ENCODE measurements at places on chromosomes 13 and 19.
A peak's percentile ranks its signal among the peaks of the same experiment; 100 is the strongest.

GRCh38 chr13:42215578-42216421, 56.2 kb upstream of the AKAP11 start:
- H3K27me3 ChIP-seq, result no peaks in the 10 kb centered on the region
- no peak overlapping the region for H3K27ac ChIP-seq
- no peaks in the 10 kb centered on the region for H3K4me1 ChIP-seq
- no peak for DNase-seq
- no peak overlapping the region for H3K4me3 ChIP-seq

GRCh38 chr19:57327993-57328392, 7.7 kb downstream of the ZNF543 start:
- DNase-seq, result no peak
- H3K4me3 ChIP-seq, result no peak overlapping the region
- H3K27ac ChIP-seq, result no peak overlapping the region

DNA sequence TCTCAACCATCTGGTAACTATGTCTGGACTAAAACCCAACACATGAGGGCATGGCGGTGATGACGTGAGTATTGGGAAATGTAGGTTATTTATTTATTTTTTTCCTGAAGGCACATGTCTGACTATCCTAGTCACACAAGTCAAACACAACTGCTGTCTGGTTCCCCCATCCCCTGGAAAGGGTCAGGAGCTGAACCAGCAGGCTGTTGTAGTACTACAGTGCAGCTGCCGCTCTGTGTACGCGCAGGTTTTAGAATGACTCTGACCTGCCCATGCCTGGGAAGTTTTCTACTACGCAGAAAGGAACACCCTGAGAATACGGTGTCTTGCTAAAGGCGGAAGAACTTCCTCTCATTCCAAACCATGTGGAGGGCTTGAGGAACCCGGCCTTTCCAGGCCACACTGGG, 1.2 kb downstream of the SLC7A1 start:
- peak overlapping the region; percentile 94 for H3K27ac ChIP-seq
- DNase-seq, result peak; percentile 92
- peaks cover 45% of the 10 kb centered on the region for H3K4me1 ChIP-seq
- H3K36me3 ChIP-seq, result no peaks in the 10 kb centered on the region
- H3K27me3 ChIP-seq, result peaks cover 6% of the 10 kb centered on the region

- no peak overlapping the region for H3K4me3 ChIP-seq
- no peaks in the 10 kb centered on the region for H3K36me3 ChIP-seq
- no peak overlapping the region for H3K27ac ChIP-seq
- H3K4me1 ChIP-seq, result no peaks in the 10 kb centered on the region
Observed at GRCh38 chr13:64925284-64925683, 2304.9 kb downstream of the PCDH9 start.

- no peak overlapping the region for H3K27ac ChIP-seq
- no peak for DNase-seq
- no peak overlapping the region for H3K4me3 ChIP-seq
- no peaks in the 10 kb centered on the region for H3K4me1 ChIP-seq
Observed at GRCh38 chr13:36606060-36606459, 67.8 kb upstream of the SERTM1 start.

DNA sequence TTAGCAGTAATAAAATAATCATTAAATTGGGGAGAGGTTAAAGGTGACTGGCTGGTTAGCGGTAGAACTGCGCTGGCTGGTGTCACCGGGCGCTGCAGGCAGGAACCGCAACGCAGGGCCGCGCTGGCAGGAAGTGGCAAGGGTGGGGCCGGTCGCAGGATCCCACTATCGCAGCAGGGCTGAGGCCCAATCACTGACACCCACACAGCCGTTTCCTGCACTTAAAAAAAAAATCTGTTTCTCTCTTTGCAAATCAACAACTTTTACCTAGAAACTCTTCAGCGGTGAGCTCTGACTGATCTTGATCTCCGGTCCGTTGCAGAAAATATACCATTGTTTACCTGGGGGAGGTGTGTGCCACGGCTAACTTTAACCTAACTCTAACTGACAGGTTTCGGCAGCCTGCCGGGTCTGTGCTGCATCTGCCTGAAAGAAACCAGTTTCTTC, 46.9 kb downstream of the KLF2 start:
- DNase-seq, result no peak
- H3K4me3 ChIP-seq, result no peak overlapping the region
- no peaks in the 10 kb centered on the region for H3K27me3 ChIP-seq
- H3K4me1 ChIP-seq, result peaks cover 64% of the 10 kb centered on the region
- no peak overlapping the region for H3K27ac ChIP-seq
- peaks cover 29% of the 10 kb centered on the region for H3K36me3 ChIP-seq

DNA sequence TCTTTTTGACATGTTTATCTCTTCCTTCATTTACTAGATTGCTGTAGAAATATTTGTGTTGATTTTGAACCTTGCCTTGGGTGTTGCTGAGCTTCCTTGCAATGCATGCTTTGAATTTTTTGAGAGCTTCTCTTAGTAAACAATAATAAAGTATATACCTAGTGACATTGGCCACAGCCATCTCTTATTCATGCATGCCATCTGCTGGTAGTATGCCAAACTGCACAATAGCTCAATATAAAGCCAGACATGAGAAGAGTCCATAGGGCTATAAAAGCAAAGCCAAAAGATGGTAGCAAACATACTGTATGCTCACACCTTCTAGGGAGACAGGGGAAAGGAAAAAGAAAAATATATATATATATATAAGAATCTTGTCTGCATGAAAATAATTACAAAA, 18.9 kb upstream of the ZSCAN5A start:
- H3K27ac ChIP-seq, result no peak overlapping the region
- DNase-seq, result no peak
- H3K27me3 ChIP-seq, result no peaks in the 10 kb centered on the region
- no peaks in the 10 kb centered on the region for H3K36me3 ChIP-seq
- no peaks in the 10 kb centered on the region for H3K4me1 ChIP-seq
- H3K4me3 ChIP-seq, result no peak overlapping the region

DNA sequence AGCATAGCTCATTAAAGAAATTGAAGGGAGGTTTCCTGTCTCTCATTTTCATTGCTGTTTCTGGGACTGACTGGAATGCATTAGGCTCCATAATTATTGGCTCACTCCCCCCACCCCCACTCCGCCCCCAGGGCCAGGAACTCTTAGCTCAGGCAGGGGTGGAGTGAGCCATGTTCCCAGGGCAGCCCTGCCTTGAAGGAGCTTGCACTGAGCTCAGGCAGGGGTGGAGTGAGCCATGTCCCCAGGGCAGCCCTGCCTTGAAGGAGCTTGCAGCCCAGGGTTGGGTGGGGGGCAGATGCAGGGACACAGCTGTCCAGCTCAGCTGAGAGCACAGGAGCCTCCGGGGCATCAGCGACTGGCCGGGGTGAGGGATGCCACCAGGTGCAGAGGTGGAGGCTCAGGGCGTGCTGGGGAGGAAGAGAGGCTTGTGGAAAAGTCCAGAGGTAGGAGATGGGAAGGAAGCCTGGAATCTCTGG, 39.1 kb upstream of the TFDP1 start:
- H3K27me3 ChIP-seq, result no peaks in the 10 kb centered on the region
- H3K27ac ChIP-seq, result peak overlapping the region; percentile 59
- H3K4me3 ChIP-seq, result peak overlapping the region; percentile 17
- no peaks in the 10 kb centered on the region for H3K36me3 ChIP-seq
- peaks cover 49% of the 10 kb centered on the region for H3K4me1 ChIP-seq

DNA sequence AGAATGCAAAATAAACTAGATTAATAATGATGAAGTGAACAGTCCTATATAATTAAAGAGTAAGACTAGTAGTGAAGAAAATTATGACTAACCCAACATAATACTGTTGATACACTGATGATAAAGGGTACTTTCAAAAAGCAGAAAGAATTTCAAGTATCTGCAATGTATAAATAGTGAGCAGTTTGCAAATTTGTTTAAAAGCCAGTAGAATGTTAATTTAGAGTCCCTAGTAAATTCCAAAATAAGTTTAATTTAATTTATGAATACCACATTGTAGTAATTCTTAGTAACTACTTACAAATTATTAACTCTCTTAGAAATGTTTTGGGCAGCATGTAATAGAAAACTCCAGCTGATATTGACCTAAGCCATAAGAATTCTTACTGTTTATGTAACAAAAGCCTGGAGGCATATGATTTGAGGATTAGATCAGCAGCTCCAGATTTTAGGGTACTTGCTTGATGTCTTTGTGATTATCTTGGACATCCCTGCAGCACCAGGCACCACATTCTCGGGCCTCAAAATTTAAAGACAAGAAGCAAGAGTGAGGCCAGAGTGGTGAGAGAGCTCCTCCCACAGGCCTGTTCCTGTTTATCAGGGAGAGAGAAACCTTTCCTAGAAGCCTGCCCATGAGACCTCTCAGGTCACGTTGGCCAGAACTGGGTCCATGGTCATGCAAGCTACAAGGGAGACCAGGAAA, 67.6 kb upstream of the TDRD3 start:
- H3K36me3 ChIP-seq, result no peaks in the 10 kb centered on the region
- no peak overlapping the region for H3K4me3 ChIP-seq
- no peak for DNase-seq
- no peaks in the 10 kb centered on the region for H3K27me3 ChIP-seq

- no peak overlapping the region for H3K4me3 ChIP-seq
- peaks cover 23% of the 10 kb centered on the region for H3K36me3 ChIP-seq
- DNase-seq, result no peak
- H3K27ac ChIP-seq, result peak overlapping the region; percentile 22
- H3K4me1 ChIP-seq, result peaks cover 28% of the 10 kb centered on the region
Observed at GRCh38 chr19:32364040-32364439, 18.6 kb downstream of the ZNF507 start.

DNA sequence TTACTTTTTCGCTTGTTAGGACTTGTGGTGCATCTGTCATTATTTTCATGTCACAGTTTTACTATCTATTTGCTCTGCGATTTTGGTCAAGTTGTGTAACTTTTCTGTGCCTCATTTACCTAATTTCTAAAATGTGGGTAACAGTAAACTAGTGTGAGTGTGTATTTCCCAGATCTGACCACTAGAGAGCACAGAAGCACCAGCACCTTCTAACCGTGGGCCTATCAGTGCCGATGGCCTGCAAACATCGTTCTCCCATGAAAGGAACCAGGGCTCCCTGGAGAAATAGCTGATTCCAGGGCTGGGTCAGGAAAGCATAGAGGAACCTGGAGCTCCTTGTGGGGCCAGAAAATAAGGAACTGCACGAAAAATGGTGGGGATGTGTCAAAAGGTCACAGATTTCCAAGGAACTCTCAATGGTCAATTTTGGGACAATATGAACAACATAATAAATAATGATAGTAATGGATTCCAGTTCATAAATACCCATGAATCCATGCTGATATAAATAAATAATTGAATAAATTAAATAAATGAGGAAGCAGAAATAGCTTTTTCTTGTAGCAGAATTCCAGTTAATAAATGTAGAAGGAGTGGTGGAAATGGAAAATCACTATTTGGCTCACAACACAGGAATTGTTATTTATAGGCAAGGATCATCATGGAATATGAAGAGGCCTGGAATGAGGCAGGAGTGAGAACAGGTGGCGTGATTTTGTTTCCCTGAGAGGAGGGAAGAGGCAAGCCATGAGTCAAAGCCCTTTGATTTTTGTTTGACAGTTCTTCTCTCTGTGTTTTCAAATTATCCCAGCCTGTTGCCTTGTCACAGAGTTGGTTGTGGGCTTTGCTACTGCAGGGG, 31.1 kb downstream of the CEACAM8 start:
- no peak overlapping the region for H3K4me3 ChIP-seq
- no peak for DNase-seq
- H3K27ac ChIP-seq, result no peak overlapping the region
- peaks cover 17% of the 10 kb centered on the region for H3K27me3 ChIP-seq
- H3K36me3 ChIP-seq, result no peaks in the 10 kb centered on the region

- H3K4me3 ChIP-seq, result no peak overlapping the region
- H3K27me3 ChIP-seq, result no peaks in the 10 kb centered on the region
- DNase-seq, result peak; percentile 74
- H3K36me3 ChIP-seq, result no peaks in the 10 kb centered on the region
Observed at GRCh38 chr13:50358231-50359040, 343.2 kb downstream of the KCNRG start.

DNA sequence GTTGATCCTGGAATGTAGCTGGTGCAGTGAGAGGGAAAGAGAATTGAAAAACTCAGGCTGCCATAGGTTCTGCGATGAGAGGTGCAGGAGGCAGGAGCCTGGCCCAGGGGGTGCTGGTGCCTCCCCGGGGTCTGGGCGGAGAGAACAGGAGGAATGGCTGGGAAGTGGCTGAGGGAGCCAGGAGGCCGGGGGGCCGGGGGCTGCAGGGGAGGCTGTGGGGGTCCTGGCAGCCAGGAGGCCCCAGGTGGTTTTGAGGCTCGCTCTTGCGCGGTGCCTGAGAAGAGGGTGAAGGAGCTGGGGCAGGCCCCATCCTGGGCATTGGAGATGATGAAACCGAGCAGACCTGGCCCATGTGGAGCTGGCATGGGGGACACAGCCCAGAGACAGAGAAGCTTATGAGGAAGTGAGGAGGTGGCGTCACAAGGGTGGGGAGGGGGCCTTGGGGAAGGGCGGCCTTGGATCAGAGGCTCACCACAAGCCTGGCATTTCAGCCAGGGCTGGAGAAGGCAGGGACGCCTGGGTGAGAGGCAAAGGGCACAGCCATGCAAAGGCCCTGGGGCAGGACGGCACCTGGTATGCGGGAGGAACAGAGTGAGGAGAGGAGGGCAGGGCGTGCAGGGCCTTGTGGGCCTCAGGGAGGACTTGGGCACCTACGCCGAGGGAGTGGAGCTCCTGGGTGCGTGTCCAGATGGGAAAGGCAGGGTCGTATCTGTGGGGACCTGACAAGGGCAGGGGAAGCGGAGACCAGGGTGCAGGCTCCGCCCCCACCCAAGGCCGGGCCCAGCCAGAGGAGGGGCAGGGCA, 1.3 kb upstream of the TEKTIP1 start:
- no peak overlapping the region for H3K4me3 ChIP-seq
- no peaks in the 10 kb centered on the region for H3K27me3 ChIP-seq
- peaks cover 45% of the 10 kb centered on the region for H3K36me3 ChIP-seq
- DNase-seq, result no peak

DNA sequence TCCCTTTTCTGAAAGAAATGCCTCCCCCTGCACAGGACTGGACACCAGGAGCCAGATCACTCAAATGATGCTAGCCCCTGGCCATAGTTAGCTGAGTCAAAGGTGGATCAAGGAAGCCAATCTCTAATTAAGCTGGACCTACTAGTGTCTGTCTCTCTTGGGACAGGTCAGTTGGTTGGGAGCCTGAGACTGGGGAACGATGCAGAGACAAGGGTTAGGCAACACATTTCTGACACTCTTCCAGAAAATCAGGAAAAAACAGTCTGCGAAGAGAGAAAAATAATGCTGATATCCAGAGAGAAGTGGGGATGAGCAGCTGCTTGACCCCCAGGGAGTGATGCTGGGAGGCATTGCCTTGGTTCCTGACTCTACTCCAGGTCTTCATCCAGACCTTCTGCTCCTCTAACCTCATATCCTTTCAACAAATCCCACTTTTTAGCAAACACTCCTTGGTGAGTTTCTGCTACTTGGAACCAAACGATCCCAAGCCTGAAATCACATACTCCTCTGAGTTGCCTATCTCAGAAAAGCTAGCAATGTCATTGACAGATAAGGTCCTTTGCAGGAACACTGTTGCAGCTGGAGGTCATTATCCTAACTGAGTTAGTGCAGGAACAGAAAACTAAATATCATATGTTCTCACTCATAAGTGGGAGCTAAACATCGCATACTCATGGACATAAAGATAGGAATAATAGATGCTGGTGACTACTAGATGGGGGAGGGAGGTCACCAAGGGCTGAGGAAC, 369.7 kb downstream of the COG6 start:
- H3K36me3 ChIP-seq, result no peaks in the 10 kb centered on the region
- no peak overlapping the region for H3K27ac ChIP-seq
- H3K4me1 ChIP-seq, result no peaks in the 10 kb centered on the region
